ENCODE measurements at places on chromosomes 3 and 15.

DNA sequence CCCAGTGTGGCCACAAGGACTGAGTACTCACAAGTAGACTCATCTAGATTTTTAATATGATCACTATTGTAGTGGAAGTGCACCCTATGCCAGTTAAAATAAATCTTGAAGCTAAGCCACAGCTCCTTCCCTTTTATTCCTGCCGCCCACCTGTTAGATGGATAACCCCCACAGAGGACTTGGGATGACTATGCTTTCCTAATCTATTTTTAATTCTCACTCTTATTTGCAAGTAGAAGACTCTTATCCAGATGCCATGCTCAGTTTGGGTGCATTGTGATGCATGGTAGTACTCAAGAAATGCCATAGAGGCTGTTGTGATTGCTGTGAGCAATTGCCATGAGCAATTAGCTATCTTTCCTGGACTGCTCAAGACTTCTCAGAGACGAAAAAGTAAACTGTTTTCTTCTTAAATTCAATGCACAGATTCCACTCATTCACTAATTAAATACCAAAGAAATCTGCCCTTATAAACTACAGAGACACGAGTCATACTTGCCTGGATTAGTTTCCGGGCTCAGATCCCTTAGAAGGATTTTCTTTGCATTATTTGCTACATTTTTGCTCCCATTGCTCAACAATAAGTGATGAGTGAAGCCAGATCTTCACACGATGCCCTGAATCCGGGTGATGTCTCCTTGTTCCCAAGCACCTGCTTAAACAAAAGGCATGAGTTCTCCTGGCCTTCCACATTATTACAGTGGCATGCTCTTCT lies 472.1 kb downstream of the SOX2 start:
- DNase-seq, result no peak

DNA sequence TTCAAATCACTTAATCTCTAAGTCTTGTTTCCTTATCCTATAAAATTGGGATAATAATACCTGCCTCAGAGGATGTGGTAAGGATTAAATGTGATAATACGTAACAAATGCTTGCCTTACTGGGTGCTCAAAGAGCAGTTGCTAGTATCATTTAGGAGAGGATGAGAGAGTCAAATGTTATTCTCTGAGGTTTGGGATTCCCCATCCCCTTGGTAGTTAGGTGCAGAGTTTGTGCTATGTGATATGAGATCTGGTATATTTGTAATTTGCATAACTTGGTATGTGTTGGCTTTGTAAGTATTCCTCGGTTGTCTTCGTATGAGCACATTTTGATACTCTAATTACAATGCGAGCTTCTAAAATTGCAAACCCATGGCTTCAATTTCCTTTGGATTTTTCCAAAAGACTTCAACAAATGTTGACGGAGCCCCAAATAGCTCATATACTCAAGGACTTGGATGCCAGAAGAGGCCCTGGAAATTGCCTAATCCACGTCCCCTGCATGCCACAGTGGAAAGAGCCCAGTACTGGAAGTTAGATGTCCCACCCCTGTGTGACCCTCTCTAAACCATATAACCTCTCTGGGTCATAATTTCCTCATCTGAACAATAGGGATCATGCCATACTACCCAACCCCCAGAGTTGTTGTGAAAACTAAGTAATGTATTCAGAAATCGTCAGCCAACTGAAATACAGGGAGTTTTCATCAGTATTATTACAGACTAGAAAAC lies 85.0 kb downstream of the FBN1 start:
- no peak for DNase-seq

GRCh38 chr3:90062016-90062415 lies 954.6 kb downstream of the EPHA3 start:
- no peak for DNase-seq

- no peak for DNase-seq
Observed at GRCh38 chr3:36909181-36909580, 35.7 kb downstream of the TRANK1 start.

- no peak for DNase-seq
Observed at GRCh38 chr3:41866298-41866697, 95.6 kb downstream of the ULK4 start.

DNA sequence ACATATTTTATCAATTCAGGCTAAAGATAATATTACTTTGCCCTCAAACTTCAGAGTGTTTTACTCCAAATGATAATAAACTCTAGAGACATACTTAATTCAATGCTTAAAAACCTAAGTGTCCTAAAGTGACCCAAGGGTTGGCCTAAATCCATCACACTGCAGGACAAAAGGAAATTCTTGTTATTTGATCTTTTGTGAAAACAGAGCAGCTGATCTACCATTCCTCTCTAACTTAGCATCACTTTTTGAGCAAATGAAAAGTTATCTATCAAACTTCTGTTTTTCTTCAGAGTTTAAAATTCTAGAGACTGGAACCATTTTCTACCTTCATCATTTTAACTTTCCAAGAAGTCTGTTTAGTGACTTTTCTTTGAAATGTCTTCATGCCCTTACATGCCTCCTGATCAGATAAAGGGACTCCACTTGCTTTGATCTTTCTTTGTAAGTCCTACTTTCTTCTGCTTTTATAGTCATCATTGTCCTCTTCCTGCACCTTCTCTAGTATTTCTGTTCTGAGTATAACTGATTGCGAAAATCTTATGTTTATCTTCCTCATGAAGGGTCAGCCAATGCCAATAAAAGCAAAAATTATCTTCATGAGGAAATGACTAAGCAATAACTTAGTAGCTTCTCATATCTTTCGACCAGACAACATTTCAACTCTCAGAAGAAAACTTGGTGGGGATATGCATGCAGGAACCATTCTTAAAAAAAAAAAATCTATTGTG lies 378.7 kb upstream of the TGFBR2 start:
- DNase-seq, result no peak
